ENCODE measurements at places on chromosomes 6 and 20.

- no peak for DNase-seq
Measured at GRCh38 chr6:140671926-140672325, 1297.5 kb upstream of the CITED2 start.

GRCh38 chr6:101085327-101085726 lies 204.2 kb upstream of the ASCC3 start:
- DNase-seq, result no peak

- peak; percentile 10 for DNase-seq
Measured at GRCh38 chr6:118372413-118372812, 175.7 kb upstream of the PLN start.

DNA sequence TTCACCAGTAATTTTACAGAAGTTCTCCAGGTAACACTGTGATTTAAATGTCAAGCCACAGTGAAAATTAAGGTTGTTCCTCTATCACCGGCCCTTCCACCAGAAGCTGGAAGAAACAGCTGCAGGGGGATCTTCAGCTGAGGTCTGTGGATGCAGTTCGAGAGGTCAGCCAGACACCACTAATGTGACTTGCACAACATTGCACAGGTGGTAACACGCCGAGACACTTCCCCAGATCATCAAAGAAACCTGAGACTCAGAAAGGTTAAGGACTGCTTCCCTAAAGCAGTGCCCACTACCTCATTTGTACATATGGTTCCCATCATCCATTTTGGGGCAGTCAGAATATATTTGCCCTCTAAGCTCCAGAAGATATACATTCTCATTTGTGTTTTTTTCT lies 8.1 kb upstream of the SERPINB9 start:
- no peak for DNase-seq

- DNase-seq, result peak; percentile 8
Measured at GRCh38 chr6:83633609-83634008, 75.3 kb downstream of the SNAP91 start.

Measured in WERI-Rb-1 (cell line).